ENCODE measurements at places on chromosomes 3 and 15. TPM values are rescaled to one million over a fixed set of nuclear protein-coding genes. Genes with fewer than 3 reads are reported as not detected.

CCDC191 gene
- 3.4 TPM for total RNA-seq

TMEM45A gene
- total RNA-seq: 10.5 TPM

IL12A gene
- 0.75 TPM for total RNA-seq

AADACL2 gene
- total RNA-seq: not detected

CHSY1 gene
- total RNA-seq: 22.9 TPM

NLGN1 gene
- 4.5 TPM for total RNA-seq

XCR1 gene
- total RNA-seq: not detected

NEO1 gene
- 30.5 TPM for total RNA-seq

HTR3C gene
- not detected for total RNA-seq

SAMD7 gene
- total RNA-seq: not detected

TMC3 gene
- not detected for total RNA-seq

SPTBN5 gene
- 0.14 TPM for total RNA-seq

SATB1 gene
- 7.4 TPM for total RNA-seq

NDN gene
- total RNA-seq: 75.0 TPM

PP2D1 gene
- total RNA-seq: not detected

CADPS gene
- total RNA-seq: 0.08 TPM
